ENCODE measurements at places on chromosomes 4 and X.

DNA sequence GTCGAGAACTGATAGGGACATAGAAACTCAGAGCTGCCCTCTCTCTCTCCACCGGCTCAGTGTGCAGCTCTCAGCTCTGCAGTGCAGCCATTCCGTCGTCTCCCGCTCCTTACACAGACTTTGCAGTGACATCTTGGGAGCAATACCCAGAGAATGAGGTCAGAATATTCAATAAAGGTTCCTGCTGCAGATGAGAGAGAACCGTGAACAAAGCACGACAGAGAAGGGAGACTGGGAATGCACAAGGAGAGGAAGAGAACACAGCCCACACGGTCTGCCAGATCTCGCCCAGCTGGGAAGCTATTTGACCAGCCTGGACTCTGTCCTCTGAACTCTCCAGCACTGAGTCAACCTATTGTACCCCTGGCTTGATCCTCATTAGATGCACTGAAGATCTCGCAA, 118.0 kb upstream of the PPARGC1A start:
- no peak for DNase-seq

DNA sequence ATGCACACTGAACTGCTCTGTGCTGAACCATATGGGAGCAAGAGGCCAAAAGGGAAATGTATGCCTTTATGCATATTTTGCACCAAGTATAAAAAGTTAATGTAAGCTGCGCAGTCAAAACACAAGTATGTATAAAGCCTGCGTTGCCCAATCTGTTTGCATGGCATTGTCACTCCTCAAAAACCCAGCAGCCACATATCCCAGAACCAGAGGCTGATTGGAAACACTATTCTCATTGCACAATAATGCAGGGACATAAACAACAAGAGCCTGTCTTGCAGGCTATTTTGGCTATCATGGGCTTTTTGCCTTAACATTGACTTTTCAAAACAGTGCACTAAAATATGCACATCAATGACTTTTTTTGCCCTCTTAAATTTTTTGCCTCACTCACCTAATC, 5.1 kb upstream of the ASB9 start:
- DNase-seq: no peak

- no peak for DNase-seq
Observed at GRCh38 chr4:61437923-61438322, 237.8 kb downstream of the ADGRL3 start.

DNA sequence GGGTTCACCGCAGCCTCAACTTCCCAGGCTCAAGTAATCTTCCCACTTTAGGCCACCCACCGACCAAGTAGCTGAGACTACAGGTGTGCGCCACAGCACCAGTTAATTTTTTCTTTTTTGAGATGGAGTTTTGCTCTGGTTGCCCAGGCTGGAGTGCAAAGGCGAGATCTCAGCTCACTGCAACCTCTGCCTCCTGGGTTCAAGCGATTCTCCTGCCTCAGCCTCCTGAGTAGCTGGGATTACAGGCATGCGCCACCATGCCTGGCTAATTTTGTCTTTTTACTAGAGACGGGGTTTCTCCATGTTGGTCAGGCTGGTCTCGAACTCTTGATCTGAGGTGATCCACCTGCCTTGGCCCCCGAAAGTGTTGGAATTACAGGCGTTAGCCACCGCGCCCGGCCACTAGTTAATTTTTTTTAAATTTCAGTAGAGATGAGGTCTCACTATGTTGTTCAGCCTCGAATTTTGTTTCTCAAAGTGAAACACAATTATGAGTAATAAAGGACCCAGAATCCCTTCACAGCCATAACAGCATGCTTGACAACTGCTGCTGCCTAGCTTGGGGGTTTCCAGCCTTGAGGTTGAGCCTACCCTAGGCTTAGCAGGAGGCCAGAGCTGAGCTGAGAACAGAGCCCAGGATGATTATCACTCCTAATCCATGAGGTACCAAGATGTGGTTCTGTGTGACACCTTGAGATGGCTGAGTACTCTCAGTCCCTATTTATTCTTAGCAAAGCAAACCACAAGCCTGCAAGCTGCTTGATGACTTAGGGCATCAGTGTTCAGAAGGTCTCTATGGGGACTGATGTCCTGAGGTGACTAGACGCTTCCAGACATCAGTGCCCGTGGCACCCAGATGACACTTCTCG, 41.6 kb upstream of the NKRF start:
- DNase-seq: no peak
